ENCODE measurements at places on chromosomes 12 and 14. TPM values are rescaled to one million over a fixed set of nuclear protein-coding genes. Genes with fewer than 3 reads are reported as not detected.

DNA sequence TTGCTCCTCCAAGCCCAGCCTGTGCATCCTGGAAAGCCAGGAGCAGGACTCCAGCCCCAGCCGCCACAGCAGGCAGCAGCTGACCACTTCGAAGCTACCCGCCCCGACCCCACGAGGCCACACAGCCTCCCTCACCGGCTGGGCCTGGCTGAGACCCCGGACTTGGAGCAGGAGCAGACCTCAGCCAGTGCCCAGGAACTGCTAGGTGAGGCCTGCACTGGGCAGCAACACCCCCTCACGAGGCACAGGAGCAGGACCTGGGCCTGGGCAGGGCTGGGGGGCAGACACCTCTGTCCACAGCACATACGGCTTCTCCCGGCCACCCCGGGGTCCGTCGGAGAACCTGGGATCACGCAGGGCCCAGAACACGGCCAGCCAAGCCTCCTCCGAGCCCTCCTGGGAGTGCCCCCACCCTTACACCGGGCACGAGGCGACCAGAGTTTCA lies 137.4 kb upstream of the C14orf180 start:
- no peak for DNase-seq

- DNase-seq, result no peak
Measured at GRCh38 chr12:5032821-5033220, 10.9 kb upstream of the KCNA5 start.

- DNase-seq, result peak; percentile 99
Measured at GRCh38 chr12:55707841-55708694, at the start of gene ITGA7. TSS of gene ITGA7 (minus strand) at chr12:55707904. CDS start at chr12:55707682, 222 bp downstream.

DNA sequence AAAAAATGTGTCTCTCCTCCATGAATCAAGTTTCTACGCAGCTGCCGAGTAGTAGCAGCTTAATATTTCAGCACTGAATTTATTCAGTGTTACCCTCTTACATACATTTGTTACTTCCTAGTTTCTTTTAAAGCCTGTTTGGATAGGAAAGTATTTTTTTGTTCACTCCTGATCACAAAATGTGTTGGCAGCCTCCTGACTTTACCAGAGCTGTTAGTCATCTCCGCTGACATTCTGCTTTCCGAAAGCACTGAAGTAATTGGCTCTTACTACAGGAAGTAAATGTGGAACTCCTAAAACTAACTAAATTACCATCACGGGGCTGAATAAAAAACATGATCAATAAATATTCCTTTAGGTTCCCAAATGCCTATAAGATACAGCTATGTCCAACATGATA lies 225.5 kb downstream of the EPS8 start:
- no peak for DNase-seq

- no peak for DNase-seq
Measured at GRCh38 chr12:77167801-77168200, 102.4 kb upstream of the E2F7 start.

PRPH gene
- 0.96 TPM for total RNA-seq

KLC1 gene
- total RNA-seq, result 130 TPM

Measured in H1 (cell line).